ENCODE measurements at places on chromosomes 12 and 14. TPM values are rescaled to one million over a fixed set of nuclear protein-coding genes. Genes with fewer than 3 reads are reported as not detected.

Gene TRPV4
- 1.4 TPM for total RNA-seq

Gene LRFN5
- total RNA-seq: 11.3 TPM

Gene IQSEC3
- total RNA-seq: 0.17 TPM

Gene OR6C6
- not detected for total RNA-seq

Gene HHIPL1
- total RNA-seq: 24.1 TPM

Gene DDX47
- total RNA-seq: 62.0 TPM

Gene ZDHHC22
- not detected for total RNA-seq

Gene SOAT2
- not detected for total RNA-seq

Gene IFNG-AS1
- 0.07 TPM for total RNA-seq

Gene IL23A
- total RNA-seq: not detected
